Cerebellar cortex (tissue), 1 donor: ENCODE measurements at places on chromosomes 5 and 9.

DNA sequence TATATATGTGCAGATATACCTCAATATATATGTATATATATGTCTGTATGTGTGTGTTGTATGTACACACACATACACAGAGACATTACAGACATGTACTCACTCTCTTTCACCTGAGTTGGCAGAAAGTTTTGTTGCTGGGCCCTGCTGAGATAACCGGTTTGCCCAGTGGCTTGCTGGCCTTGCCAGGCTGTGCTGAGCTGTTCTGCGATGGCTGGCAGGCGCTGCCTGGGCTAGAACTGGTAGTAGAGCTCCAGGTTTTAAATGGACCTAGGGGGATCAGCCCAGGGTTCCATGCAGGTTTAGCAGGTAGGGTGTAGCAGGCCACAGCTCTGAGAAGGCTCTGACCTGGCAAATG is 394.3 kb downstream of the GADD45G start:
- no peak for DNase-seq

DNA sequence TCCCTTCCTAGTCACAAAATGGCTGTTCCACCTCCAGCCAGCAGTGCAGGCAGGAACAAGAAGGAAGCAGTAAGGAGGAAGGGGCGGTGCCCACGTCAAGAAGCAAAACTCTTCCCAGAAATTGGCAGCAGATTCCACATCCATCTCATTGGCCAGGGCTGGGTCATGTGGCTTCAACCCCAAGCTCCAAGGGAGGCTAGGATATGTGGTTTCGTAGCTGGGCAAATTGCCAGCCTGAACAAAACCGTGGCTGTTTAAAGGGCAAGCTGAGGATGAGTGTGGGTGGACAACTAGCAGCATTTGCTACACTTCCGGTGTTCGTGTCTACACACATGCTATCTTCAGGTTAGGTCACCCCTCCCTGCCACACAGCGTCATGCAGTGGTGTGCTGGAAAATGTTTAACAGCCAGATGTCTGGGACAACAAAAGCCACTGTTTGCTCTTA is 92.1 kb upstream of the MAP1B start:
- peak; percentile 84 for DNase-seq

- no peak for DNase-seq
These were observed 13.6 kb downstream of the MED27 start for GRCh38 chr9:132066057-132066456.

GRCh38 chr5:103840600-103840999 is 278.0 kb upstream of the NUDT12 start:
- DNase-seq: peak; percentile 39

GRCh38 chr9:98472216-98472615 is 216.8 kb upstream of the TBC1D2 start:
- no peak for DNase-seq

DNA sequence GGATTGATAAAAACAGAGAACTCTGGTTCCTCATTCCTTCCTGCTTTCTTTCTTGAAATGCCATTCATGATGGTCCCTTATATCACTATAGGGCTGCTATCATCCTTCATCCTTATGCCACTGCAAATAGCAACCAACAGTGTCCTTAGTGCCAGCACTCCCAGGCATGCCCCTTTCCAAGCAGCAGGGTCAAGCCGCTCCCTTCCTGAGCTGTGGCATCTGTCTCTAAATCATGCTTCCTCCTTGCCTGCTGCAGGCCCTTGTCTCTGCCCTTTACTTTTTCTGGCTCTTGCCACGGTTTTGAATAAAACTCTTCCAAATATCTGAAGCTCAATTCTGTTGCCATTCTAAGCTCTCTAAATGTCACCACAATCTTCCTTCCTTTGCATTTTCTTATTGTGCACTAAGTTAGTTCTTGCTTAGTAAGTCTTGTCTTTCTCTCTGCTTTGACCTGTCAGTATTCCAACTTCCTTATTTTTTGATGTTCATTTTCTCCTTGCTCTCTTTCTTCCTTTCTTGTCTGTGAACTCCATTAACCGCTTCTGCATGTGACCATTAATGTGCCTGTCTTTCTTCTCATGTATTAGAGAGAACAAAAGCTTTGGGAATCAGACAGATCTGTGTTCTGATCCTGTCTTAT is 19.9 kb downstream of the TLR4 start:
- DNase-seq: no peak

DNA sequence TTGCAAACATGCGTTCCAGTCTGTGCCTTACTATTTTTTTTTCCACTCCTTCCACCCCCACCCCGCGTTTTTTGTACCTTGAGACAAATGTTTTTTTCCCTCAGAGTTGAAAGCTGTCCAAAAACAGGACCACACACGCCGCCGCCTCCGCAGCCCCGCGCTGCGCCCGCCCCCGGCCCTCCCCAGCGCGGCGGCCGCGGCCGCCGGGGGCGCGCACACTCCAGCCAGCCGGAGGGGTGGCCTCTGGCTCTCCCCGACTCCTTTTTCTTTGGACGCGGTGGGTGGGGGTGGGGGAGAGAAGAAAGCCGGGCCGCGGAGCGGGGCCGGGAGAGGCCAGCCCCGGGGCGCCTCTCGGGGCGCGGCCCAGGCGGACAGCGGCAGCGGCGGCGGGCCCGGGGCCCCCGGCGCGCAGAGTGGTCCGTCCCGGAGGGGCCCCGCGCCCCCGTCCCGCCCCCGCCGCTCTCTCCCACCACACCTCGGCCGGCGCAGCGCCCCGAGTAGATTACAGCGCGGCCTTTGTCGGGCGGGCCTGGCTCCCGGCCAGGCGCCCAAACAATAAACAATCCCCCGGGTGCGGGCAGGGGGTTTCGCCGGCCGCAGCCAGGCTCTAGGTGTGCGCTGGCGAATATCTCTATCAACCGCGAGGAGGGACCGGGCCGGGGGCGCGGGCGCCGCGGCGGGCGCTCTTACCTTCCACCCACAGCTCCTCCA is 10.9 kb downstream of the PTCH1 start:
- peak; percentile 66 for DNase-seq

GRCh38 chr9:97852399-97853055 is 499 bp upstream of the FOXE1 start:
- no peak for DNase-seq

GRCh38 chr9:83623679-83624076 is 735 bp downstream of the IDNK start:
- DNase-seq: peak; percentile 75
